T1000 (cell line): ENCODE measurements at places on chromosomes 5 and 9.

- no peak for DNase-seq
These were observed 55.9 kb upstream of the NEURL1B start for GRCh38 chr5:172585114-172585513.

DNA sequence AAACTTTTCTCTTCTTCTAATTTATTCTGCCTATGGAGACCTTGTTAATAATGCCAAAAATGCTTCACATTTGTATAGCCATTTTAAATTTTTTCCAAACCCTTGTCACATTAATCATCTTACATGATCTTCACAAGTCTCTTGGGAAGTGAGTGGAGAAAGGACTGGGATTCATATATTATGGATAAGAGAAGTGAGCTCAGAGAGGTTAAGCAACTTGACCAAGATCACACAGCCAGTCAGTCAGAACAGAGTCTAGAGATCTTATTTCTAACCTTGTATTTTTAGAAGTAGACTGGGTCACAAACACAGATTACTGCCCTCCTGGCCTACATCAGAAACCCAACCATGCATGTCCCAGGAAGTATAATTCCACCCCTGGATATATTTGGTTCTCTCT is 218.0 kb upstream of the ADRA1B start:
- no peak for DNase-seq

DNA sequence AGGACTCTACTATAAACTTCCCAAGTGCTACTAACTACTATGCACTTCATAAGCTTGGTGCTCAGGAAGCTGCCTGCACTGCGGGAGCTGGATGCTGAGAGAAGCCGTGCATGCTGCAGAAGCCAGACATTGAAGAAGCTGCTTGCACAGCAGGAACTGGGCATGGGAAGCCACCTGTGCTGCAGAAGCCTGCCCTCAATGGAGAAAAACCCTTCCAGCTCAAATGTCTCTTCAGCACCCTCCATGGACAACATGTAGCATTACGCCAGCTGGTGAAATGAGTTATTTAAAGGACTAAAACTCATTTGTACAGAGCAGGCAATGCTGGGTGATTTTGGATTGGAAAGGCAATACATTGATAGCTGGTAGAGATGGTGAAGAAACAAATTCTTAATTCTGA is 247.2 kb downstream of the KIF4B start:
- no peak for DNase-seq

DNA sequence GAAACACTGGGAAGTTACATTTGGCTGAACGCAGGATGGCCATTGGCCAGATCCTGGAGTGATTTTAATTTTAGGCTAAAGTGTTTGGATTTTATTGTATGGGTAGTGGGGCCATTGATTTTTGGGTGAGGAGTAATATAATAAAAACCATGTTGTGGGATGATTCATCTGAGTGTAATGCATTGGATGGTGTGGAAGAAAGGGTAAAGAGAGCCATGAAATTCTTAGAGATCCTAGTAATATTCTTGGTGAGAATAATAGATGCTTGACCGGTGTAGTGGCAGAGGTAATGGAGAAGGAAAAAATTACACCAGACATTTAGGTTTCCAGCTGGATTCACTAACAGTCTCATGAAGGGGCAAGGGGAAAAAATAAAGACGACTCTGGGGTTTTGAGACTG is 158.1 kb downstream of the NPR3 start:
- no peak for DNase-seq

DNA sequence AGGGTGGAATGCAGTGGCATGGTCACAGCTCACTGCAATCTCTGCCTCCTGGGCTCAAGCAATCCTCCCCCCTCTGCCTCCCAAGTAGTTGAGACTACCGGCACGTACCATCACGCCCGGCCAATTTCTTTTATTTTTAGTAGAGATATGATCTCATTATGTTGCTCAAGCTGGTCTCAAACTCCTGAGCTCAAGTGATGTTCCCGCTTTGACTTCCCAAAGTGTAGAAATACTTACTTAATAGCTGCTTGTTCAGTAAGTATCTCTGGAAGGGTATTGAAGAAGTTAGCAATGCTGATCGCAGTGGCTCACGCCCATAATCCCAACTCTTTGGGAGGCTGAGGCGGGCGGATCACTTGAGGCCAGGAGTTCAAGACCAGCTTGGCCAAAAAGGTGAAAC is 35.7 kb upstream of the PLIN2 start:
- no peak for DNase-seq
